ENCODE measurements at places on chromosomes 1 and 21.

DNA sequence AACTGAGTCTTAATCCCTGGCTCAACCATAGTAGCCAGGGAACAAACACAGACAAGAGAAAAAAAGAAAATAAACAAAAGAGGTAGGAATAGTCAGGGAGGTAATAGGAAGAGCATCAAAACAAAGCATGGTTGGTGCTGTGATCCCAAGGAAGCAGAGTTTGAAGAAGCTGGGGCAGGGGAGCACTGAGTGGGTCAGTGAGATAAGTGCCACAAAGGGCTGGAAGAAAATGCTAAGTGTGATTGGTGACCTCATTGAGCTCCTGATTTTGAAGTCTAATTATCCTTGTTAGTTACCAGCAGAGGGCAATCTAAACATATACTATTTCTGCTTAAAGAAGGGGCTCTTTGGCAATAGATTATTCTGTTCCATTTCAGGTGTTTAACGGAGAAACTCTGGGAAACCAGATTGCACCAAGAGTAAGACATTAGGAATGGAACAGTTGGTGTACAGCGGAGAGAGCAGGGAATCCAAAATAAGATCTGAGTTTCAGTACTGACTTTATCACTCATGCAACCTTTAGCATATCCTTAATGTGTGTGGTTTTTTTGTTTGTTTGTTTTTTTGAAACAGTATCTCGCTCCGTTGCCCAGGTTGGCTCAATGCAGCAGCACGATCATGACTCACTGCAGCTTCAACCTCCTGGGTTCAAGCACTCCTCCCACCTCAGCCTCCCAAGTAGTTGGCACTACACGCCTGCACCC lies 30.7 kb upstream of the KIAA1614 start:
- H3K4me3 ChIP-seq: no peak overlapping the region
- no peak overlapping the region for H3K27ac ChIP-seq
- H3K4me1 ChIP-seq: no peaks in the 10 kb centered on the region
- peaks cover 6% of the 10 kb centered on the region for H3K36me3 ChIP-seq
- H3K27me3 ChIP-seq: no peaks in the 10 kb centered on the region

DNA sequence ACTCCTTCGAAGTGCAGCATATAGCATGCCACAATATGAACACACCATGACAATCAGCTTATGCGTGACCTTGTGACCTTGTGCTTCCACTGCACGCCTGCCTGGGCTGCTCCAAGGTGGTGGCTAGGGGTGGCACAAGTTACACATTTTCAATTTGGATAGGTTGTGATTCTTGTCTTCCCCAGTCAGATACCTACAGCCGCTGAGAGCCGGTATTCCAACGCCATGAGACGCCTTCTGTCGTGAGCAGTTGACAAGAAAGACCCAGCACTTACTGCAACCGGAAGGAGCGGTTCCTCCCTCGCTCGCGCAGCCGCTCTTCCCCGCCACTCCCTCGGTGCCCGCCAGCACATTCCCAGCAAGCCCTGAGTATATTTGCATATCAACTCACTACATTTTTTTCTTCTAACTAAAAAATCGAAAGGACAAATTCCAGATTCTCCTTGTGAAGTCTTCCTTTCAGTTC lies 359 bp upstream of the RNU11 start:
- H3K36me3 ChIP-seq: no peaks in the 10 kb centered on the region
- peak overlapping the region; percentile 98 for H3K27ac ChIP-seq
- peak overlapping the region; percentile 95 for H3K4me3 ChIP-seq
- DNase-seq: peak; percentile 99

DNA sequence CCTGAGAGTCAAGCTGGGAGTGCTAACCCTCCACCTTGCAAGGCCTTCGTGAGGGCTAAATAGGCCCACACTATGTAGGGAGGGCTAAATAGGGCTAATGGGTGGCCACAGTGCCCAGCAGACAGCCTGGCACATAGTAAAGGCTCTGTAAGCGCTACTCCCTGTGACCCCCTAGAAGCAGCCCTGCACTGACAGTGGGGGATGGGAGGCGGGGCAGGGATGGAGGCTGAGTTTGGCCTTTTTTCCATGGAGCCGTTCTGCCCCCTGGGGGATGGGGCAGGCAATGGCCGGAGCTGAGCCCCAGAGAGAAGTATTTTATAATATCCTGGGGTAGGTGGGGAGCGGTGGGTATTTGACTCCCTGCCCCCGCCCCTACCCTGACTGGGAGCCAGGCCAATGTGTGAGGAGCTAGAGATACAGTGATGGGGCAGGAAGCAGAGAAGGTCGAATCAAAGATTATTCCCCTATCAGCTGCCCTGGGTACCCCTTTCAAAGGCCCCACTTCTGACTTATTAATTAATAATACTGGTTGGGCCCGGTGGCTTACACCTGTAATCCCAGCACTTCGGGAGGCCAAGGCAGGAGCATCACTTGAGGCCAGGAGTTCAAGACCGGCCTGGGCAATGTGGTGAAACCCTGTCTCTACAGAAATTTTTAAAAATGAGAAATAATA lies 42.3 kb downstream of the LACTBL1 start:
- no peaks in the 10 kb centered on the region for H3K4me1 ChIP-seq
- no peaks in the 10 kb centered on the region for H3K36me3 ChIP-seq
- peak; percentile 54 for DNase-seq
- H3K27ac ChIP-seq: no peak overlapping the region
- no peaks in the 10 kb centered on the region for H3K27me3 ChIP-seq
- H3K4me3 ChIP-seq: no peak overlapping the region

GRCh38 chr1:112877750-112878149 lies 78.2 kb downstream of the SLC16A1 start:
- H3K4me3 ChIP-seq: no peak overlapping the region
- no peaks in the 10 kb centered on the region for H3K4me1 ChIP-seq
- no peaks in the 10 kb centered on the region for H3K27me3 ChIP-seq

DNA sequence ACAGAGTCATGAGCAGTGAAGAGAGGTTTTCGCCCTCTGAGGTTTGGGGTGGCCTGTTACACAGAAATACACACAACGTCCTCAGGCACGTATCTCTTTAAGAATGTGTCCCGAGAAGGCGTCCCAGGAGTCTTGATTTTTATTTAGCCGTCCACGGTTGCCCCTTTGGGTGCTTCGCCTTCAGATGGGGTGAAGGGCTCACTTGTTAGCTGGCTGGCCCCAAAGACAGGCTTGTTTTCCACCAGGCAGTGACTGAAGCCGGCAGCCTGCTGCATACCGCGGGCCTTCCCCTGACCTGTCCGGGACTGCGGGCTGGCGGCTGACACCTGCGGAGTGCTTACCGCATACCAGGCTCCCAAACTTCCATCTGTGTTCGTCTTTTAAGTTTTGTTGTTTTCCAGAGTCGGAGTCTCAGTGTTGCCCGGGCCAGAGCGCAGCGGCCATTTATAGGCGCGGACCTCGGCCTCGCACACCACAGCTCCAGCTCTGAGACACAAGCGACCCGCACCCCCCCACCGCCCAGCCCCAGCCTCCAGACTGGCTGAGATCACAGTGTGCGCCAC lies 1.6 kb upstream of the ADARB1 start:
- no peak overlapping the region for H3K4me3 ChIP-seq
- no peak for DNase-seq
- no peak overlapping the region for H3K27ac ChIP-seq

DNA sequence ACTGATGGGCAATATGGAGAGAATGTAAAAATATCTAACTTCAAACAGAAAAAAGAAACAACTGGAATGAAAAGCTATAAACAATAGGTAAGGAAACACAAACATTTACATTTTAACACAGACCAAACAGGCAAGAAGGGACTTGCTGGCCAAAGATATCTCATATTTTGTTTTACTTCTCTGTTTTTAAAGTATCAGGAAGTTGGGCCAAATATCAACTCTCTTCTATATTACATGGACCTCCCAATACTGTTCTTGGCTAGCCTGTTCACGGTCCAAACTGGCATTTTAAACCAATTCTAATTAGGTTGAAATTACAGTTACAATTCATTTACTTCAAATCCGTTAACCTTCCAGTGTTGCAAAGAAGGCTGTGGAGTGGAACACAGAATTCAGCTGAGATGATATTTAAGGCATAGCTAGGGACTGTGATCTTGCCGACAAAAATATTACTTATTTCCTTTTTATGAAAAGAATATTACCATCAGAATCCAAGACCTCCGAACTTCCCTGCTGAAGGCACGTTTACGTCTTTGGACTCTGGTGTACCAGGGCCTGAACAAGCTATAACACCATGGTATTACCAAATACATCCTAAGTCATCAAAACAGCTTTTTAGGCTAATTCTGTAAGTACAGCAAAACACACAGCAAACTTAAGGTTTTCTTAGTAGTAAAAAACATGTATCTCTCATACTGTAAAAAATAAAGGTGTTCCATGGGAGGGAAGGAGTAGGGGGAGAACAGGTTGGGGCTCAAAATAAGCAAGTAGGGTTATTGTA lies 165.4 kb downstream of the RUNX1 start:
- H3K36me3 ChIP-seq: no peaks in the 10 kb centered on the region
- no peak for DNase-seq
- no peak overlapping the region for H3K27ac ChIP-seq
- peaks cover 8% of the 10 kb centered on the region for H3K4me1 ChIP-seq
- no peak overlapping the region for H3K4me3 ChIP-seq
- peaks cover 38% of the 10 kb centered on the region for H3K27me3 ChIP-seq

- no peak overlapping the region for H3K27ac ChIP-seq
- H3K4me1 ChIP-seq: no peaks in the 10 kb centered on the region
- no peaks in the 10 kb centered on the region for H3K27me3 ChIP-seq
- no peak for DNase-seq
Measured at GRCh38 chr21:32690085-32690484, 37.7 kb downstream of the SYNJ1 start.

GRCh38 chr1:115539061-115539460 lies 102.7 kb upstream of the VANGL1 start:
- DNase-seq: peak; percentile 37
- H3K36me3 ChIP-seq: no peaks in the 10 kb centered on the region
- no peaks in the 10 kb centered on the region for H3K4me1 ChIP-seq
- no peaks in the 10 kb centered on the region for H3K27me3 ChIP-seq

GRCh38 chr1:94247138-94248094 lies 10.0 kb upstream of the ARHGAP29 start:
- peak; percentile 83 for DNase-seq
- peak overlapping the region; percentile 81 for H3K4me3 ChIP-seq
- peaks cover 4% of the 10 kb centered on the region for H3K27me3 ChIP-seq
- no peaks in the 10 kb centered on the region for H3K4me1 ChIP-seq
- H3K27ac ChIP-seq: peak overlapping the region; percentile 91

DNA sequence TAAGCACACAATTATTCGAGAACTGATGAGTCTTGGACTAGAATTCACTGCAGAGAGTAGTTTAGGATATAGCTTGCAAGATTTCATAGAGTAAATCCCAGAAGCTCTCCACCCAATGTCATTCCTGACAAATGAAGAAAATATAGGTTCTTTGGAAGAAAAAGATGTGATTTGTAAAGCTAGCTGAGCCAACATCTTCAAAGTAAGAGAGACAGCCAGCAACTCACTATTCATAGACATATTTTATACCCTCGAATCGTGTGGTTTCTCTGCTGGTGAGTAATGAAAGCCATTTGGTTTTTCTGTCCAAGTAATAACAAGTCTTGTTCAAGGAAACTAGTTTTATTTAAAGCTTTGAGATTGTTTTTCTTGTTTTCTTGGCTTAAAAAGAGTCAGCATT lies 165.7 kb upstream of the SYT6 start:
- no peaks in the 10 kb centered on the region for H3K27me3 ChIP-seq
- no peak for DNase-seq
- no peak overlapping the region for H3K4me3 ChIP-seq
- no peaks in the 10 kb centered on the region for H3K4me1 ChIP-seq
- no peak overlapping the region for H3K27ac ChIP-seq

DNA sequence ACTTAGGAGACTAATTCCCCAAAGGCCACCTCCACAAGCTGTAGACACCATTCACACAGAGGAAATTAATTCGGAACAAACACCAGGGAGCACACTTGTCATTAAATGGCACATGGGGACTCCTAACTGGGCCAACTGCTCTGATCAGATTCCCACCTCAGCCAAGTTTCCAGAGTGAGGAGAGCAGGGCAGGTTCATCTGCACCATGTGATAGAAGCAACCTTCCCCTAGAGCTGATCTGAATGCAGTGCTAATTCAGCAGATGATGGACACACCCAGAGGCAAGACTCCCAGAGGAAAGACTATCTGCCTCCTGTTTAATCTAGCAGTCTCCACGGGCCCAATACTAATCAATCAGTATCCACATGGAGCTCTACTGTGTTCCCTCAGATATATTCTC lies 147.0 kb downstream of the VAV3 start:
- H3K4me1 ChIP-seq: no peaks in the 10 kb centered on the region
- no peak for DNase-seq
- H3K27ac ChIP-seq: no peak overlapping the region
- no peaks in the 10 kb centered on the region for H3K36me3 ChIP-seq
- no peak overlapping the region for H3K4me3 ChIP-seq

DNA sequence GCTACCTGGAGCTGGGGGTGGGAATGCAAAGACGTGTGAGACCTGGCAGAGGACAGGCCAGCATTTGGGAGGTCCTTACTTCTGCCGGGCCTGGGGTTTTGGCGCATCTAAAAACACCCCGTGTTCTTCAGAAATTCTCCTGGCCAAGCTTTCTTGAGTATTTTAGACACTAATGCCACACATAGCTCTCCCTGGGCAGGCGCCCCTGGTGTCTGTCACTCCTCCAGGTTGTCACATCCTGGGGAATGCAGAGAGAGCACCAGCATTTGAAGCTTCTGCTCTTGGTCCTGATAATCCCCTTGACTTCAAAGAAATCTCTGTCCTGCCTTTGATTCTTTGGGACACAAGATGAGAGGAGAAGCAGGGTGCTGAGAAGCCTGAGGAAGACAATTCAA lies 6.0 kb downstream of the CAPN9 start:
- no peaks in the 10 kb centered on the region for H3K36me3 ChIP-seq
- H3K27ac ChIP-seq: no peak overlapping the region
- H3K4me3 ChIP-seq: no peak overlapping the region
- no peaks in the 10 kb centered on the region for H3K27me3 ChIP-seq
- H3K4me1 ChIP-seq: peaks cover 3% of the 10 kb centered on the region

DNA sequence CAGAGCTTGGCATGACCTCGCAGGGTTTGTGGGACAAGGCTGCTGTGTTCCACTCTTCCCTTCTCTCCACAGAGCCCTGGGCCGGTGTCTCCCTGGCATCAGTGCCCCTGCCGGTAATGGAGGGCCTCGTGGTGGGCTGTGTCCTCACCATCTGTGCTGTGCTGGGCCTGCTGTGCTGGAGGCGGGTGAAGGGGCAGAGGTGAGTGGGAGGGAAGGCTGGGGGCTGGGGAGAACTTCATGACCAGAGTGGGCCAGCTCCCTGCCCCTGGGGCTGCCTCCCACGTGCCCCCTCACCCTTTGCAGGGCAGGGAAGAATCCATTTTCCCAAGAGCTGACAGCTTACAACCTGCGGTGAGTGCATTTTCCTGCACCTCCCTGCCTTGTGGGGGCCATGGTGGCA lies 12.0 kb upstream of the LGR6 start:
- no peaks in the 10 kb centered on the region for H3K36me3 ChIP-seq
- H3K27ac ChIP-seq: no peak overlapping the region
- no peak overlapping the region for H3K4me3 ChIP-seq
- DNase-seq: no peak
- H3K4me1 ChIP-seq: no peaks in the 10 kb centered on the region

DNA sequence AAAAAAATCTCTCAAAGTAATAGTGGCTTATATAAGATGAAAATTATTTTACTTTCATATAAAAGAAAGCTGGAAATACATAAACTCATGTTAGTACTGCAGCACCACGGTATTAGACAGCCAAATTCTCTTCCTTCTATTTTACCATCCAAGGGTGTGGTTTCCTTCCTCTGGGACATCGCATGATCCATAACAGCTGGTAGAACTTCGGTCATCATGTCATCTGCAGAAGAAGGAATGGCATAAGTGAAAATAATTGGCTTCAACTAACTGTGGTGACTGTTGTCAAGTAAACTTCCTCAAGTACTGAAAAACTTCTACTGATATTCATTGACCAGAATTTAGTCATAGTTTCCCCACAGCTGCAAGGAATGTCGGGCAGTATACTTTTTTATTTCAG lies 28.3 kb upstream of the IFI44L start:
- H3K27ac ChIP-seq: no peak overlapping the region

Measured in kidney (tissue), 22 donors.